Stimulated activated CD8-positive, alpha-beta memory T cell treated with anti-CD3 and anti-CD28 coated beads, Interleukin-15, amount 100 ng/mL, for 48 hours (primary cell): ENCODE measurements at places on chromosomes 6 and 20.

DNA sequence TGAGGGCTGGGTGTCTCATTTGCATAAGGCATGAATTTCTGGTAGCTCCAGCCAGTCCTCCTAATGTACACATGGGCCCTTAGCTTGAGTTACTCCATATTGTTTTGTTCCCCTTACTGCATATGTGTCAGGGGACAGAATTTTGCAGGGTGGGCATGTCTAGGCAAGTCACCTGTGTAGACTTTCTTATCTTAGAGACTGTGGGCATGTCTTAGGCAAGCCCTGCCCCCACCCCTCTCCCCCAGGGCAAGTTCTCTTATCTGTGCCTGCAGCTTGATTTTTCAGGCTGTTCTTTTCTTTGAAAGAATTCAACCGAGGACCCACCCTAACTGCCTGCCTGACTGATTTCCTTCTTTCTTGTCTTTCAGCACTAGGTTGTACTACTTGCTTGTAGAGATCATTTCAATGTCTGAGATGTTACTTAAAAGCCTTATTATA, 32.1 kb downstream of the NHLRC1 start:
- no peak for DNase-seq

DNA sequence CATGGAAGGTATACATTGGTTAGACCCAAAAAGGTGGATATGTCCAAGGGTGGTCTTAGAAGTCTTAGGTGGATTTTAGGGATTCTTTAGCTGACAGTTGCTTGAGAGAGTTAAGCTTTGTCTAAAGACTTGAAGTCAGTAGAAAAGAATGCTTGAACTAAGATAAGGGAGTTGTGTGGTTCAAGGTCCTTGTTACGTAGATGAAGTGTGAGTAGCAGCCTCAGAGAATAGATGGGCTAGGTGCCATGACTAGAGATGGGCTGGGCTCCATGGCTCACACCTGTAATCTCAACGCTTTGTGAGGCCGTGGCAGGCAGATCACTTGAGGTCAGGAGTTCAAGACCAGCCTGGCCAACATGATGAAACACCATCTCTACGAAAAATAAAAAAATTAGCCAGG, 1.7 kb downstream of the SHLD1 start:
- no peak for DNase-seq

GRCh38 chr20:40710603-40711002, 21.6 kb upstream of the MAFB start:
- no peak for DNase-seq

- no peak for DNase-seq
These were observed 65.0 kb upstream of the ASCC3 start for GRCh38 chr6:100946021-100946540.

DNA sequence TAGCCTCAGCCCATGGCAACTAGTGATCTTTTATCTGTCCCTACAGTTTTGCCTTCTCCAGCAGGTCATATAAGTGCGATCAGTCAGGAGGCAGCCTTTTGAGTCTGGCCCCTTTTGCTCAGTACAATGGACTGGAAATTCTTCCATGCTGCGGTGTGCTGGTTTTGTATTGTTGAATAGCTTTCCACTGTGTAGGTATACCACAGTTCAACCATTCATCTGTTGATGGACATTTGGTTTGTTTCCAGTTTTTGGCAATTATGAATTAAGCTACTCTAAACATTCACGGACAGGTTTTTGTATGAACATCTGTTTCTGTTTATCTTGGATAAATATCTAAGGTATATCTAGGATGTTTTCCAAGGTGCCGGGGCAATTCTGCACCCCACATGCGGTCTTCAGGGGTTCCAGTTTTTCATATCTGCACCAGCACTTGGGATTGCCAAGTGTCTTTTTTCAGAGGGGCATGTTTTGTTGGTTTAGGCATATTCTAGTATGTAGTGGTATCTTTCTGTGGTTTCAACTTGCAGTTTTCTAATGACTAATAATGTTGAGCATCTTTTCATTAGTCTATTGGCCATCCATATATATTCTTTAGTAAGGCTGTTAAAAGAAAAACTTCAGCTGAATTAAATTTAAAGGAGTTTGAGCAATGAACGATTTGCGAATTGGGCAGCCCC, 141.0 kb downstream of the TFAP2C start:
- no peak for DNase-seq

DNA sequence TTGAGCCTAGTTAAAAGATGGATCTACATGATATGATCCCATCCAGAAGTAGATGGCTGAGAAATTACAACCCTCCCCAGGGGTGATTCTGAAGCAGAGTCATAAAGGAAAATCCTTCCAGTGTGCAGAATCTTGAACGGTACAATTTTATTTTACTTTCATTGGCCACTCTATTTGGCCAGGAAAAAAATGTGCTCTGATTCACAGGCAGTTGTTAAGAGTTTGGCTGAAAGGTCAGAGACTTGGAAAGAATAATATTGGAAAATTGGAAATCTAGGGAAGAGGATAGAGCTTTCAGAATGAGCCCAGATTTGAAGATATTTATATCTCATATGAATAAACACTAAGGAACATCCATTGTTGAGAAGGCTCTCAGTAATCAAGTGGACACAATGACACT, 1299.3 kb upstream of the GJE1 start:
- DNase-seq, result no peak

DNA sequence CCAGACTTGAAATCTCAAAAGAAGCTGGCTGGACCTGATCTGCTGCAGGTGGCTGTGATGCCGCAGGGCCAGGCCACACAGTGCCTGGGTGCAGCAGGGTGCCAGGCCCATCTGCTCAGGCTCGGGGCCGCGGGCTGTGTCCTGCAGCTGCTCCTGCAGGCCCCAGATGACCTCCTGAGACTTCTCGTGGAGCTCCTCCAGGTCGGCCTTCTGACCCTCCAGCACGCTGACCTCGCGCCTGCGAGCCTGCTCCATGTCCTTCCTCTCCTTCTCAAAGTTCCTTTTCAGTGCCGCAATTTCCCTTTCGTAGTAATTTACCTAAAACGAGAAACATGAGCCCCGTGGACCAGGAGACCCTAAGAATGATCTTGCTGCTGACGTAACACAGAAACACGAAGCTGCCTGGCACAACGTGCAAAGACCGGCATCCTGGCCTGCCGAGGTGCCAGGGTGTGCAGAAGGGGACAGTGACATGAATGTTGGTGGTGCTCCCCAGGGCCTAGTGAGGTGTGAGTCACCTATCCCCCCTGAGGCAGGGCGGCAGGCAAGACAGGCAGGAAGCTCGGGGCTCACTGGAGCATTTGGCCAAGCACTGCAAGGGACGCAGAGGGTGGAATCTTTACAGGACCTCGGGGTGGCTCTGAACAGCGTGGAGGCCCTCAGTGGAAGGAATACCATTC, 71.6 kb downstream of the GINS1 start:
- no peak for DNase-seq

GRCh38 chr6:127343809-127344659, 625 bp upstream of the ECHDC1 start:
- DNase-seq, result no peak

DNA sequence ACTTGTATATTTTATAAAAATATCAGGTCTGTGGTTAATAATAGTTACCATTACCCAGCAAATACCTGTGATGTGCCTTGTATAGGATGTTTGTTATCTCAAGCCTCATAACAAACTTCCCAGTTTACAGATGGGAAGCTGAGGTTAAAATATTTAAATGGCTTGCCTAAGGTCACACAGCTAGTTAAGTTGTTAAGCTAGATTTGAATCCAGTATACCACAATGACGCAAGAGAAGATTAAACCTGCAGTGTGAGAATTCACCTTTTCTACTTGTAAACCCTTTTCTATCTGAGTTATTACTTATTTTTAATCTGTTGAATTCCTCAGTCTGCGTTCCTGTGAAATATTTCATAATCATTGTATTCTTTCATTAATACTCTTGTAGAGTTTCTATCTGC, 4.9 kb downstream of the DSP start:
- DNase-seq, result no peak

GRCh38 chr20:1895674-1896483, 672 bp downstream of the SIRPA start:
- no peak for DNase-seq

DNA sequence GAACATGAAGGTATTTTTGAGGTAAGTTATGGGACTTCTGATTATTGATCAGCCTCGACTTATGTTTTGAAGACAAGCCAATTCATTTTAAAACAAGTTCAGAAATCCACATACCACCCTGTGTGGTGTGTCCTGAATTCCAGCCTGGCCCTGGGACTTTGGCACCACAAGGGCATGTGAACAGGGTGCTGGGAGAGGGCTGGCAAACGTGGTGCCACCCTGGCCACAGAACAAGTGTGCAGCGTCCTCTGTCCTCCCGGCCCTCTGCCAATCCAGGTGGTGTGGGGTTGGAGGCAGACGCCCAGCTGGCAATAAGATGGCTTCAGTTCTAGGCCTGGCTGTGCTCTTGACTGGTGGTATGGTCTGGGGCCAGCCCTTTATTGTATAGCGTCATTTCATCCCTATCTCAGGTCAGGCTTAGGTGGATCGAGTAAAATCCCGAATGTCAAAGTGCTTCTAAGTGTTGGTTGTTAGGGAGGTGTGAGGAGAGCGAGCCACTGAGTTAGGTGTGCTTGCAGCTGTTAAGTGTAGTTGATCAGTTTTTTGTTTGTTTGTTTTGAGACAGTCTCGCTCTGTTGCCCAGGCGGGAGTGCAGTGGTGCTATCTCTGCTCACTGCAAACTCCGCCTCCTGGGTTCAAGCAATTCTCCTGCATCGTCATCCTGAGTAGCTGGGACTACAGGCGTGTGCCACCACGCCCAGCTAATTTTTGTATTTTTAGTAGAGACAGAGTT, 84.2 kb downstream of the RNF144B start:
- no peak for DNase-seq

DNA sequence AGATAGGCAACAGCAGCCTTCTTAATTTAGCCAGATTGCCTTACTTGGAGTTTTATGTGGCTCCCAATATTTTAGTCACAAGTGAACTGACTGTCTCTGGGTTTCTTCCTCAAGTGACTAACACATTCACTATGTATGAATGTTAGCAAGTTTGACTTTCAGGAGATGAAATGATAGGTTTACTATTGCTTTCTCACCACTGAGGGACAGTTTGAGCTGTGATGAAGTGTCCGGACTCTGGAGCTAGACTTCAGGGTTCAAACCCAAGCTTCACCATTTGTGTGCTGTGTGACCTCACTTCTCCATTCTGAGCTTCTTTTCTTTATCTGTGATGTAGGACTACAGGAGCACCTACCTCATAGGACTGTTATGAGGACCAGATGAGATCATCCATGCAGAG, 8.2 kb downstream of the DHX35 start:
- no peak for DNase-seq

DNA sequence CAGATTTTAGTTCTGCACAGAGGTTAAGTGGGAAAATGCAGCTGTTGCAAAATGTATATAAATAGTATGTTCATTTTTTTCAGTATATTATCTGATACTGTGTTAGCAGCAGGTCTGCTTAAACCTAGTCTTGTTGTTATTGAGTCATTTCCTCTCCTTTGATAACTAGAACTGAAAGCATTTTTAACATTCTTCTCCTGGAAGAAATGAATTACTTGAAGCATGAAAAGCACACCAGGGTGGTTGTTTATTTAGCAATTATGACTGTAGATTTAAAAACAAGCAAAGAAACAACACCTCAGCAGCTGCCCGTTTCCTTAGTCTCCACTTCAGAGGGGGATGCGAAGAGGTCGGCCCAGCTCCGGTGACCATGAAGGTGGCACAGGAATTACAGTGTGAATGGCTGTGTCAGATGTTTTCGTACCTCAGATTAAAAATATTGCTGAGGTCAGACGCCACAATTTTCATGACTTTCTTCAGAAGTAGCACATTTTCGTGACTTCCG, 53.5 kb downstream of the GOPC start:
- no peak for DNase-seq

GRCh38 chr6:6314596-6314995, 5.9 kb downstream of the F13A1 start:
- DNase-seq, result no peak

- DNase-seq, result no peak
These were observed 37.6 kb downstream of the NR2E1 start for GRCh38 chr6:108203189-108204112.

GRCh38 chr6:25958700-25959162, 3.9 kb upstream of the TRIM38 start:
- no peak for DNase-seq

DNA sequence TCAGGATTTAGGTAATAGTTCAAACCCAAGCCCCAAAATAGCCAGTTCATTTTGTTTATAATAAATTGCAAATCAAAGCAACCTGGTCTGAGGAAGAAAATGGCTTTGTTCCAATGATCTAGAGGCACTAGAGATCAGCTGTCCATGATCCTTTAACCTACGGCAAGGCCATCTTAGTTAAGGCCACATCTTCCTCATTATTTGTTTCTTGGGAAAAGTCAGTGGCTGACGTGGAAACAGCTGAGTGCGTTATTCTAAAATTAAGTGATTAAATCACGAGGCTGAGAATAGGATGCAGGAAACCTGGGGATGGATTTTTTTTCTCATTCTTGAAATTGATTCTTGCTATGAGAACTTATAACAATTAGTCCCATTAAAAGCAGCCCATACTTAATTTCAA, 10.1 kb upstream of the TENT5A start:
- DNase-seq, result no peak

DNA sequence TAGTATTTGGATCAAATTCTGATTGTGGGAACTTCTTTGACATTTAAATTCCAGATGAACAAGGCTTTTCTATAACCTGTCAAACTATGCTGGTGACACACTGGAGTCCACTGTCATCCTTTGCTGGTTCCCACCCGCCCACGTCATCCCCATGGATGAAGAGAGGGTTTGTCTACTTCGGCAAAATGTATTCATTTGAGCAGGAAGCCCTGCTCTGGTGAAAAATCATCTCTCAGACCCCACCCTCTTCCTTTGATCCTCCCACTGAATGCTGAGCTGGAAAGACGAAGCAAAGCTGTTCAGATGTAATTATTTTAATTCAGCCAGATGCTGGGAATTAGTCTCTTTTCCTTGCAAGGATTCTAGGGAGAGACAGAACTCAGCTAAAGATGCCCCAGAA, 50.5 kb downstream of the CPNE5 start:
- DNase-seq, result no peak

- DNase-seq, result no peak
These were observed 21.6 kb downstream of the STX7 start for GRCh38 chr6:132491303-132491702.

DNA sequence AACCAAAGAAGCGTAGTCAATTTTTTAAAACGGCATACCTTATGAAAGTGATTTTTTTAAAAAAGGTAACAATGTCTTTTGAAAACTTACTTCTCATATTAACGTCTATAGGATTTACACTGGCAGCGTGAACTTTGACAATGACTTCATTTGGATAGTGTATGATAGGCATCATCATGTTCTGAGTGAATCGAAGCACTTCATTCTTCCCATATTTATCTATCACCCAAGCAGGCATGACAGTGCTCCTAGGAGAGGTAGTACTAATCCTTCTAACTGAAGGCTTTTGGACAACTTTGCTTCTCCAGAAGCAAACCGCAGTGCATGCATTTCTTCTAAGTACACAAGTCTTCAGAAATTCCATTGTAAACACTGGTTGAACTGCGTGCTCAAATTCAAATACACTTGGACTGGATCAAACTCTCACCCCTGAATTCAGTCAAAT, 618 bp downstream of the RTN4IP1 start:
- DNase-seq, result no peak

- no peak for DNase-seq
These were observed 247.6 kb downstream of the MYLK4 start for GRCh38 chr6:2502998-2503674.
